ENCODE measurements at places on chromosomes 5 and 9. TPM values are rescaled to one million over a fixed set of nuclear protein-coding genes. Genes with fewer than 3 reads are reported as not detected.

- peak; percentile 78 for DNase-seq
Measured at GRCh38 chr5:136066661-136067271, 38.0 kb downstream of the TGFBI start.

- DNase-seq, result no peak
Measured at GRCh38 chr5:102719886-102720285, 35.2 kb upstream of the PAM start.

GRCh38 chr5:79171635-79172245 lies 60.1 kb downstream of the BHMT start:
- no peak for DNase-seq

PJA2 gene
- total RNA-seq, result 59.6 TPM

LIX1 gene
- total RNA-seq, result not detected

CDKN2B gene
- 52.1 TPM for total RNA-seq

BSPRY gene
- 36.9 TPM for total RNA-seq

DNA sequence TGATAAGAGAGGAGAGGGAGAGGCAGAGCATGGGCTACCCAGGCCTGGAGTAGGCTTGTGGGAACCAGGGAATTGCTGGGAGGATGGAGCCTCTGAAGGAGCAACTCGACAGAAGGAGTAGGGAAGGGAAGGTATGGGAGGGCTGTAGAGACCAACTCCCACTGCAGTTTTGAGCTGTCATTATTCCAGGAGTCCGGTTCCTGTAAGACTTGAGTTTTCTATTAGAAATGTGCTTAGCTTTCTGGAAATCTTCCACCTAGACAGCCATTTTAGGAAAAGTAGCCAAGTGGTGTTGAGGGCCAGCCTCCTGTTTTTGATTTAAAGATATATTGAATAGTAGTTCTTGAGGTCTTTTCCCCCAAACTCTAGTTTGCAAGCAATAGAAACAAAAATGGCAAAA lies 323.5 kb downstream of the LRRC70 start:
- DNase-seq, result no peak
